ENCODE measurements at places on chromosomes 2 and 18.

GRCh38 chr18:49855711-49856415, 42.5 kb upstream of the ACAA2 start:
- DNase-seq = no peak

GRCh38 chr2:54271189-54271588, 15.2 kb upstream of the TSPYL6 start:
- DNase-seq = peak; percentile 49

- no peak for DNase-seq
Observed at GRCh38 chr18:7341581-7342337, 110.9 kb downstream of the LRRC30 start.

DNA sequence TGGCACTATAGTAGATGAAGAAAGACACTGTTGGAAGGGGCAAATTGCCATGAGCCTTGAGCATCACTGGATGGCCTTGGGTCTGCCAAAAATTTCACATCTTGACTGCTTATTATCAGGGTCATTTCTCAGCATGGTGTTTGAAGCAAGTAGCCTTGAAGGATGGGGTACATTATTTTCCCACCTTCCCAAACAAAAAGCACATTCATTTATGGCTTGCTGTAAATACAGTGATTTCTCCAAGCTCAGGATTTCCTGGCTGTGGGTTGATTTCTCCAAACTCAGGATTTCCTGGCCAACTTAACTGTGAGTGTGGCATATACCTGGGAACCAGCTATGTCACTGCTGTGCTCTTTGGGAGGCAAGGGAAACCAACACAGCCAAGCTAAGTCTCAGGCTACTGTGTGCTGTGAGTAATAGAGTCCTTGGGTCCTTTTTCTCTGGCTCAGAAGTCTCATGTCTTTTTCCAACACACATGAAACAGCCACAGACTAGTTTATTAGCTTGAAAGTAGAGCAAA, 116.6 kb downstream of the SPHKAP start:
- DNase-seq = no peak

- DNase-seq = peak; percentile 35
Observed at GRCh38 chr18:47215554-47216138, 35.8 kb downstream of the SKOR2 start.

- DNase-seq = no peak
Observed at GRCh38 chr18:57659460-57660102, 37.9 kb upstream of the NARS1 start.

DNA sequence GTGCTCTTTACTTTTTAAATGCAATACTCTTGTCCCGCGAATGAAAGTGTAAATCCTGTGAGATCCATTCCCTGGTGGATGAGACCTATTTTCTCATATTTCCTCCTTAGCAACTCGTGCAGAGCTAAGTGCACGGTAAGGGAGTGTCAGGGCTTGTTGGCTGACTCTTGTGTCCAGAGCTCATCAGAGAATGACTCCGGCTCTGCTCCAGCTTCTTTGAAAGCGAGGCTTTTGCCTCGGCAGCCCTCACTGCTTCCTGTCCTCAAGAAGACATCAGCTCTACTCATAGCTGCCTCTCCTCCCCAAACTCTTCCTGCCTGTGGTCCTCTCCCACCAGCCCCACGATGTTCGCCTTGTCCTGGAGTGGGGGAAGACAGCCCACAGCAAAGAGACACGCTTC, 70.7 kb downstream of the LIPG start:
- DNase-seq = no peak

DNA sequence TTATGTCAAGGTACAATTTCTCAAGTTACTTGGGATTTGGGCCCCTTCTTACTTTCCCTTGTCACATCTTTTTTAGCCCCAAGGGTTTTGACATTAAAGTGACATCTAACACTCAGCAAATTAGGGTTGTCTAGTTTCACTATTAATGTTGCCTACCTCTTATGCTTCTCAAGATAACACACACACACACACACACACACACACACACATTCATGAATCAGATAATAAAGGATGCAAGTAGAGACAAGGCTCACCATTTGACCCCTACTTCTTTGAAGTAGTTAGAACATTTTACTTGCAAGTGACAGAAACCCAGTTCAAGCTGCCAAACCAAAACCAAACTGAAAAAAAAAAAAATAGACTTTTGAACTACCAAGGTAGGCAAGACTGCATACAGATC, 138.8 kb downstream of the TRIB2 start:
- no peak for DNase-seq

GRCh38 chr2:240425697-240426096, 9.8 kb upstream of the GPC1 start:
- no peak for DNase-seq

- peak; percentile 85 for DNase-seq
Observed at GRCh38 chr18:76573325-76574025, 78.4 kb upstream of the ZNF516 start.

GRCh38 chr2:7071916-7072556, 154.8 kb downstream of the RNF144A start:
- peak; percentile 83 for DNase-seq

DNA sequence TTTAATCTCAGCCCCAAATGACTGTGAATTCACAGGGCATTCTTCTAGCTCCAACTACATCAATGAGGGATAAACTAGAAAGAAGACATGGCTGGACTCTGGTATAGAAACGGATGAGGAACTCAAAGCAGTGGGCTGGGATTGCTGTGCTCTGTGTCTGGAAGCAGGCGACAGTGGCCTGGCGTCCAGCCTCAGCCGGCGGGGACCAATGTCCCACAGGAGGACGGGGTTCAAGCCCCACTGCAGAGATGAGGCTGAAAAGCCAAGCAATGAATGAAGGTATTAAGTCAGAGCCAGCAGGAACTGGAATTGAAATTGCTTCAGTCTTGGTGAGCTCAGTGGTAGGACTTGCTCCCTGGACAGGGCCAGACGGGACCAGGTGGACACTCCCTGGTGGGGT, 24.3 kb upstream of the BOK start:
- no peak for DNase-seq

- no peak for DNase-seq
Observed at GRCh38 chr2:178819992-178820391, 12.8 kb upstream of the TTN start.

GRCh38 chr2:216916956-216917650, 57.2 kb upstream of the TNP1 start:
- DNase-seq = no peak

DNA sequence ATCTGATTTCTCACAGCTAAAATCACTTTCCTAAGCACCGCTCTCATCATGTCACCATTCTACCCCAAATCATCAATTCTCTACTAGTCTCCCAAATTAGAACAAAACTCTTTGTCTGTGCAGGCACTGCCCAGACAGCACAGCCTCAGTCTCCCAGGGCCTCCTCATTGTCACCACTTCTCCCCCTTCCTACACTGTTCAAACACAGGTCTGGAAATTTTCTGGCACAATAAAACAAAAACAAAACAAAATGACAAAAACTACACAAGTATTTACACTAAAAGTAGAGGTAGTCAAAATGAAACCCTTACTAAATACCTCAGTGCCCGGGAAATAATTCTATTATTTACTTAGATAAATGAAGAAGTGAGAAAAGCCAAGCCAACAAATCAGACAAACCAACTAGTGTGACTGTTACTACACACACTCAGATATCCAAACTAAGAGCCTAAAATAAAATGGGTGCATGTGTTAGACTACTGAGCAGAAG, 156.2 kb upstream of the DNMT3A start:
- DNase-seq = peak; percentile 23

DNA sequence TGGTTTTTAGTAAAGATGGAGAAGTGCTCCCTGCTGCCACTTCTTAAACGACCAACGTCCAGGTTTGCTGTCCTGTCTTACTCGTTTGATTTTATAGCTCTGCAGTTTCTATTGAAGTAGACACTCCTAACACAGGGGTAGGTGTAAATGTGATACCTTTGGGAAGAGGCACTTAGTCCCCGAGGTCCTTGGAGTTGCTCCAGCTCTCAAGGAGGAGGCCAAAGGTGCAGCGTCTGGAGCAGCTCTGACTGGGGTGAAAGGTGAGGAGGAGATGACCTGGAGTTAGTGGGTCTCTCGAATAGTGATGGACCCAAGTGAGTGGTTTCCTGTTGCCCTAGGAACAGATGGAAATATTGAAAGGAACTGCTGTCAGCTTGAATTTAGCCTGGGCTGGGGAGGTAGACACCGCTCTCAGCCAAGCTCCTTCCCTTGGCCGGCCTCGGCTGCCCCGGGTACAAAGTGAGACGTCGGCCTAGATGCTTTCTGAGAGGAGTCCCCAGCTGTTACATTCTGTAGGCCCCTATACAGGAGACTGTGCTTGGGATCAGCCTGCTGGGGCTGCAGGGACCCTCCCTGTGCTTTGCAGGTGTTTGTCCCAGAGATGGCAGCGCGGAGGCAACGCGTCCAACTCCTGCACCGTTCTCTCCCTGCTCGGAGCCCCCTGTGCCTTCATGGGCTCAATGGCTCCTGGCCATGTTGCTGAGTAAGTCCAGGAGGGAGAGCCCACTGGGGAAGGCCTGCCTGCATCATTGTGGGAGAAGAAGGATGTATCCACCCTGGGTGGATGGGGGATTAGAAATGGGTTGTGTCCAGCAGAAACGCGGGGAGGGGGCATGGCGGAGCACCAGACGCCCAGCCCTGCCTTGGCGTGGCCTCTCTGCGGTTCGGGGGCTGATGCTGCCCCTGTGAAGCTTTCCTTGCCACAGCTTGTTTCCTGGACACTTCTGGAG, 5.4 kb downstream of the KHK start:
- DNase-seq = no peak

GRCh38 chr2:9375857-9376428, 47.4 kb downstream of the ITGB1BP1 start:
- no peak for DNase-seq

DNA sequence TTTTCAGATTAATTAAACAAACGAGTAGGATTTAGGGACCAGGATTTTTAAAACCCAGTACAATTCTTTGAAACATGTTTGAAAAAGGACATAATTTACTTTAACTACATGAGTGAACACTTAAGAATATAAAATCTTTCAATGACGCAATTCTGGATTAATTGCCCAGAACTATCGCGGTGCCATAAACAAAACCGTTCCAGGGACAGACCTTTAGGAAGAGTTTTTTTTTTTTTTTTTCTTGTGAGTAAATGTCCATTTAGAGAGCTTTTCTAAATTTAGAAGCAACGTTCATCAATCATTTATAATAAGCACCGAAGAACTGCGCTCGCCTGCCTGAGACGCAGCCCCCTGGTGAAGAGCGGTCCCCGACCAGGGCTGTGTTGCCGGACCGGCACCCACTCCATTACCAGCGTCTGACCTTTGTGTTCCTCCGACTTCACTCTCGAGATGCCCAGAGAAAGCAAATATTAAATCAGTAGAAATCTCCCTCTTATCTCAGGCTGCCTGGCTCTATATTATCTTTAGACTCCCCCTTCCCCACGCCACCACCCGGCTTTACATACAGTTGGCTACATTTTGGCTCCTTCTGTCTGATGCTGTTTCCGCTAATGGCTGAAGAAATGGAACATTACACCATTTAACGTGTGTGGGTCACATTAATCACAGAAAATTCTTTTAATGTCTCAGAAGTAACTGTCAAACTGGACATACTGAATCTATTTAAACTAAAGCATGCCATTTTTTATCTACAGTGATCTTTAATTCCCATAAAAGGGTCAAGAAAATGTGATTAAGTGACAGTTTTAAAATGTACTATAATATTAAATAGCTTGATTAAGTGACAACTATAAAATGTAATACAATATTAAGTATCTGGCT, 364.0 kb upstream of the MEIS1 start:
- no peak for DNase-seq

GRCh38 chr2:202883987-202884675, 12.6 kb upstream of the ICA1L start:
- DNase-seq = no peak

DNA sequence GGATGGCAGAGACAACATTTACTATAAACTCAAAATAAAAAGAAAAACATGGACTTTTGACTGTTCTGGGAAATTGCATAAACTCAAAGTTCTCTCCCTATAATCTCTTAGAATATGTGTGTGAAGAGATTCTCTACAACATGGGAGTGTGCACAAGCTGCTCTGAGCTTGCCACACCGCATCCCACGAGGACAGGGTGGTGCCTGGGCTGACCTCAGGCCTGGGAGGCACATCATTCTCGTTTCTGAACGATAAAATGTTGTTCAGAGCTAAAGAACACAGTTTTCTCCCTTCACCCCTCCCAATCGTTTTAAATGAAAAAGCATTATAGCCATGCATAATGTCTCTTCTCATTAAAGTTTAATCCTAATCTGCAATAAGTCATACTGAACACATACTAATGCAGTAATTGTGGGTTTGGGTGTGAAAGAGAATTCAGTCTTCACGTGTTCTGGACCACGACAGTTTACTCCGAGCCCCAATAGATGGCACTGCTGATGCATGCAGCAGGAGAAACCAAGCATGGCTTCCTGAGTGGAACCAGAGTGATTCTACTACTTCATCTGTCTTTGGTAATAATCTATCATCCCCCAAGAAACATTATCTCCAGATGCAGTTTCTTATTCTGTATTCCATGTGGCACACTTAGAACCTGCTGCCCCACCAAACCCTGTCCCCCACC, 46.9 kb upstream of the LAMA1 start:
- no peak for DNase-seq

DNA sequence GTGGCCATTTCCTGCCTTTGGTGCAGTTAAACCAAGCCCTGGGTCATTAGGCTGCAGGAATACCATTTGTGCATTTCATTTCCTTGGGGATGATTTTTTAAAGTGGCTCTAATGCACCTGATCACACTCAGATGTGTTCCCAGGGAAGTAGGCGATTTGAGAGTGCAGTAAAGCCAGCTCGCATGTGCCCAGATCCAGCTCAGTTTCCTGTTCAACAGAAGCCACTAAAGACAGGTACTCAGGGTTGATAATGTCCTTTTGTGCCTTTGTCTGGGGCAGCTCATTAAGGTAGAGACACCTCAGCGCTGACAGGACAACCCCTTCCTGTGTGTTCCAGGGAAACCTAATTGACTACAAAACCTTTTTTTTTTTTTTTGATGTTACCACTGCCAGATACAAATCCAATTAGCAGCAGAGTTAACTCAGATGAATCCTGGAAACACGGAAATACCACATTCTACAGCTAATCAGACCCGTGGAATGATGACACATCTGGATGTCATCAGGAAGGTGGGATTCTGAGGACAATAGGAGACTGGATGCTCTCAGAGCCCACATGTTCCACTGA, 15.2 kb upstream of the CHRNA1 start:
- no peak for DNase-seq

DNA sequence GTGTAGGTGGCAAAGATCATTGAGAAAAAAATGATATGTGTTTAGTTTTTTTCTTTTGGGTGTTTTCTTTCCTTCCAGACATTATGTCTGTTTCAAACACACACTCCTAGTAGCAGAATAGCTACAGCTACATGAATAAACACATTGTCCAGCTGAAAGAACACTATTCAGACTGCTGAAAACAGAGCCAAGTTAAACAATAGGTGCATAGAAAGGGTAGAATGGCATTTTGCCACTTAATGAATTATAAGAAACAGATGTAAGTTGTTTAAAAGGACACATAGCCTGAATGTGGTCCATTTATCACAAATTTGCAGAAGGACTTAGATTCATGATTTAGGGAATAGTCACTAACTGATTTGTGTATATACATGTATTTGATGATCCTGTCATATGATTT, 20.1 kb downstream of the CTLA4 start:
- no peak for DNase-seq

- DNase-seq = peak; percentile 49
Observed at GRCh38 chr18:34809451-34810072, 99.5 kb downstream of the DTNA start.
